ENCODE measurements at places on chromosomes 16 and 17. TPM values are rescaled to one million over a fixed set of nuclear protein-coding genes. Genes with fewer than 3 reads are reported as not detected.
A peak's percentile ranks its signal among the peaks of the same experiment; 100 is the strongest.

TBC1D16 gene
- 29.3 TPM for total RNA-seq

- no peaks in the 10 kb centered on the region for H3K4me1 ChIP-seq
- H3K27ac ChIP-seq: no peak overlapping the region
- H3K4me3 ChIP-seq: no peak overlapping the region
- H3K36me3 ChIP-seq: no peaks in the 10 kb centered on the region
- no peak for DNase-seq
Measured at GRCh38 chr17:34628879-34629278, 49.5 kb downstream of the TMEM132E start.

DNA sequence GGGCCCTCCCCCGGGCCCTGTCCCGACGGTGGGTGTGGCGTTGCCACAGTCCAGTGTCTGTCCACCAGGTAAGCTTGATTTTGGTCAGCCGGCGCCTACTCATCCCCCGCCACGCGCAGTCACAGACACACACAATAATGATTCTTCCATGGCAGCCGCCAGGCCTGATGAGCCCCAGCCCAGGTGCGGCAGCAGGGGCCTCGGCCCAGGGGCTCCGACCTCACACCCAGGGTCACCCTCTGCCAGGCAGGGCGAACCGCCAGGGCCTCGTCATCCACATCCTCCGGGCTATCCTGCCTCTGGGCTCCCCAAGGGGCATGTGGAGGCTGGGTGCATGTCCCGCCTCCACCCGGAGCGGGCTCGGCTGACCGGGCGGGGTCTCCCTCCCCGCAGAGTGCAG is 7.5 kb downstream of the TPSG1 start:
- no peak overlapping the region for H3K27ac ChIP-seq
- H3K27me3 ChIP-seq: no peaks in the 10 kb centered on the region
- DNase-seq: no peak

- no peak within 1 kb of the TSS for H3K27ac ChIP-seq
- no peaks in the 10 kb centered on the region for H3K27me3 ChIP-seq
- H3K4me1 ChIP-seq: peaks cover 16% of the 10 kb centered on the region
- H3K36me3 ChIP-seq: no peaks in the 10 kb centered on the region
- no peak for DNase-seq
- H3K4me3 ChIP-seq: peak within 1 kb of the TSS; percentile 29
Measured at GRCh38 chr17:63476854-63477479, at the start of gene ACE. Gene ACE (plus strand): TSS chr17:63477061. CDS start chr17:63477095, 34 bp downstream.

- H3K27me3 ChIP-seq: no peaks in the 10 kb centered on the region
- H3K27ac ChIP-seq: no peak overlapping the region
- no peaks in the 10 kb centered on the region for H3K36me3 ChIP-seq
Measured at GRCh38 chr17:16027708-16028584, 28.3 kb downstream of the TTC19 start.

DNA sequence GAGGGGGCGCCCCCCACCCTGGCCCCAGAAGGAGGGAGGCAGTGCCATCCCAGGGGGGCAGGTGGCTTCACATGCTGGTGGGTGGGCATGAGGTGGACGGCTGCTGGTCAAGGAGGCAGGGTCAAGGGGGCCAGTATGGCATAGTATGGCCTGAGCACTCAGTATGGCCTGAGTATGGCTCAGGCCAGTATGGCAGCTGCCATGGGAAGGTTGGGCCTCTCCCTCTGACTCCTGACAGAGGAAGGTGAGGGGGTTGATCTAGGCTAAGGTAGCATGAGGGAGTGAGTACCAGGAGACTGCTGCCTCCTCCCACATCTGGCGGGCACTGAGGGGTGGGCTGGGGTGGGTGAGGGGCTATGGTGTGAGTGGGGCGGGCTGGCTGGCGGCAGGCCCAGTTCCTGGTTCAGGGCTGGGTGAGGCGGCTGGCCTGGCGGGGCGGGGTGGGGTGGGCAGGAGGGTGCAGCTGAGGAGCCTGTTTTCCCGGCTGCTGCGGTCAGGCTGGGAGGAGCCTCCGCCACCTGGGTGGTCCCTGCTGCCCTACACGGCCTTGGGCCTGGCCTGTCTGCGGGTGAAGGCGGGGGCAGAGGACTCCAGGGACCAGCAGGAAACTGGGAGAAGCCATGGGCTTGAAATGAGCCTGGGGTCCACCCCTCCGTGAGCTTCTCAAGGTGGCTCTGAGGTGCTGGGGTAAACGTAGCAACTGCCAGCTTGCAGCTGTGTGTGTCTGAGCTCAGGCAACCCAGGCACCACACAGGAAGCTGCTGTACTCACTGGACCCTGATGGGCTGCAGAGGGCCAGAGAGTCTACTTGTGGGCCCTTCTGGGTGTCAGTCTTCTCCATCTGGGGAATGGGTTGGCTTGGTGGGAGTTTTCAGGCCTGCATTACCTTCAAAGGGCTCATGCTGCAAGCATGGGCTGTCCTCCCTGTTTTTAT is 57.0 kb downstream of the RAI1 start:
- no peak overlapping the region for H3K4me3 ChIP-seq
- H3K27me3 ChIP-seq: no peaks in the 10 kb centered on the region
- H3K4me1 ChIP-seq: peaks cover 40% of the 10 kb centered on the region
- no peaks in the 10 kb centered on the region for H3K36me3 ChIP-seq
- peak; percentile 60 for DNase-seq

MT1G gene
- not detected for total RNA-seq

DNA sequence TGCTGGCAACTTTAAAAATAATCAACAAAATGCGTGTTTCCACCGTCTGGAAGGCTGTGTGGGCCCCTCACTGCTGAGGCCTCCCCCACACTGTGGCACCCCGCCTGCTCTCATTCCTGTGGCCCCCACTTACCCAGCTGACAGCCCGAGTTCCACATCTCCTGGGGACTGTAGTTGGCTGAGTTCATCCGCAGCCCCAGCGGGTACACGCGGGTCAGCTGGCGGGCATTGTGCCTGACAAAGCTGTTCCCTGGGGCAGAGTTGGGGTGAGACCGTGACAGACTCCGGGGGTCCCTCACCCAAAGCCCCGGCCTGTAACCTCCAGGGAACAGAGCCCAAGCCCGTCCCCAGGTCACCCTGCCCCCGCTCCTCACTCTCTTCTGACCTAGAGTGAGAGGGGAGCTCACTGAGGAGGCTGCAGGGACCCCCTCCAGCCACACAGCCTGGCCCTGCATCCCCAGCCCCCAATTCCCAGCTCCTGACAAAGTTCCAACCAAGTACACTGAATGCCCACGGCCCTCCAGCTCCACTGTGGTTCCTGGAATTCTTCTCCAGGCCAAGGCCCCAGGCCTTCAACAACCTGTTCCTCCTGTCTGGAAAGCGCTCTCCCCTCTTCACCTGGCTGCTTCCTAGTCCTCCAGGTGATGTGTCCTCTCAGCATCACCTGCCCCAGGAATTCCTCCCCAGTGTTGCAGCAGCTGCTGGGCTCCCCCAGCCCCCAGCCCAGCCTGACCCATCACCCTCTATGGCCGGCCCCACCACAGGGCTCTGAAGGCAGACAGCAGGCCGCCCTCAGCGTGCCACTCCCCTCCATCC is 18.0 kb downstream of the PLCD3 start:
- DNase-seq: no peak
- no peaks in the 10 kb centered on the region for H3K27me3 ChIP-seq

GRCh38 chr17:48471817-48472410 is 41.9 kb upstream of the SKAP1 start:
- no peak overlapping the region for H3K4me3 ChIP-seq
- no peaks in the 10 kb centered on the region for H3K36me3 ChIP-seq
- no peak overlapping the region for H3K27ac ChIP-seq
- H3K27me3 ChIP-seq: no peaks in the 10 kb centered on the region
- no peaks in the 10 kb centered on the region for H3K4me1 ChIP-seq

Measured in ovary (tissue), 10 donors.